ENCODE measurements at places on chromosomes 1 and 21.

- DNase-seq = peak; percentile 28
These were observed 6.3 kb upstream of the POU3F1 start for GRCh38 chr1:38052750-38053415.

DNA sequence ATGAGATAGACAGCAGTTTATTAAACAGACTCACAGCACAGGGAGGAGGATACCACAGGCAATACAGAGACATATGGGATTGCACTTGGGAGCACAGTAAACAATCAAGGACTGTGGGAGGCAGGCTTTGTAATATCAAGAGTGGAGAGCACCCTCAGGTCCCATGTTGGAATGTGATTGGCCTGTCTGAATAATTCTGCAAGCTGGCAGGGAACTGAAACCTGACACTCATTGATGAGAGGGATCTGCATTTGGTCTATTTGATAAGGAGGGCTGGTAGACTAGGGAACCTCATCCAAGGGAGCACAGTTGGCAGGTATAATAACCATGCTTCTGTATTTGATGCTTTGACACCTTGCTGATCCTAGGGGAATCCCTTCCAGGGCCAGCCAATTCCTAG, 69.9 kb upstream of the PRMT6 start:
- no peak for DNase-seq

DNA sequence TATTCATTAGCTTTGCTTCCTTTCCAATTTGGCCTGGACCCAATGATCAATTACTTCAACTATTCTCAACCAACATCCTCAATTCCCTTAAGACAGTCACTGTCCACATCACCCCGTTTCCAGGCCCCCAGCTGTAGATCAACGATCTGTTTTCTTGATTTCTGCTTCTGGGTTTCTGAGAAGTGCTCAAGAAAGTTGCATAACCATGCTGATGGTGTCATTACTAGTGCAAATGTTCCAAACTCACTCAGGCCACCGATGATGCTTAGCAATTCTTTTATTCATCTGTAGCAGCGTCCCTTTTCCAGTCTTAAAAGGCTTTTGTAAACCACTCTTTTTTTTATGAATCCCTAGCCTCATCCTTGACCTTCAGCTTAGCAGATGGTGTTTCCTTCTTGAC, 155.8 kb upstream of the PTGFR start:
- DNase-seq = no peak

GRCh38 chr1:18581420-18581880, 49.2 kb upstream of the PAX7 start:
- DNase-seq = no peak

DNA sequence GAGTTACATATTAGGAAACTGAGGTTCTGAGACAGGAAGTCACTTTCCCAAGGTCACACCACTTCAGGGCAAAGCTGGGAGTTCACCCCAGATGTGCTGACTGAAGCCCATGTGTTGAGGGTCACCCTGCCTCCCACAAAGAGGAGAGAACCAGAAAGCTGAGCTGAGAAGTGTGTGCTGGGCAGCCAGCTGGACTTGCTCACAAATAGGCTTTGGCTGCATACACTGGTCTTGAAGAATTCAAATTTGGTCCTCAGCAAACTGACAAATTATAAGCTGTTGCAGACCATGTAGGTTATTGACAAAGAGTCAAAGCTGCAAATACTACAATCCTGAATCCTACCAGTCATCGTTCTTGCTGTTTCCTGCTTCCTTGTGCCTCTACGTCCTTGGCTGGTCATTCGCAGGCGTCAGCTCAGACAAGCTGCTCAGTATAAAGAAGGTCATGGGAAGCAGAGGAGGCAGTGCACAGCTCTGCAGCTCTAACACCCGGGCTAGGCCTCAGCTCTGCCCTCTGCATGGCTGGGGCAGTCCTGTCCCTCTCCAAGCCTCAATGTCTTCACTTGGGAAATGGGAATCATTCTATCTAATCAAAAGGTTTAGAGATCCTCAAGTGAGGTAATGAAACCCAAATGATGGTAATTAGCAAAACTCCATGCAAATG, 40.0 kb downstream of the CDCP2 start:
- no peak for DNase-seq

- no peak for DNase-seq
These were observed 87.7 kb upstream of the EDN2 start for GRCh38 chr1:41572224-41572623.

DNA sequence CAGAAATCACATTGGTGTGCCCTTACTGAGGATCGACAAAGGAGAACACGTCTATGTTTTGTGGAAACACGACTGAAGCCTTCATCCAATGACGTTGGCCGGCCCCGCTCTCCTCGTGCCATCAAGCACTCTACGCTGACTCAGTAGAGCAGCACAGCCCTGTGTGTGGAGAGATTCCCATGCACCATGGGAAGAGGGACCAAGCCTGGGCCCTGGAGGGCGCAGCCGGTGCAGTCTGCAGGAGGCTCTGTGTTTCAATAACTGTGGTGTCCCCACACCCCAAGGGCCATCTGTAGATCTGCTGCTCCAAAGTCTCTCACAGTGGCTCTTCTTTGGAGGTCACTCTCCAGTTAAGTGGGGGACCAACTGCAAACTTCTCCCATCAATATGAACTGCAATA, 97.4 kb downstream of the KCNJ15 start:
- no peak for DNase-seq

DNA sequence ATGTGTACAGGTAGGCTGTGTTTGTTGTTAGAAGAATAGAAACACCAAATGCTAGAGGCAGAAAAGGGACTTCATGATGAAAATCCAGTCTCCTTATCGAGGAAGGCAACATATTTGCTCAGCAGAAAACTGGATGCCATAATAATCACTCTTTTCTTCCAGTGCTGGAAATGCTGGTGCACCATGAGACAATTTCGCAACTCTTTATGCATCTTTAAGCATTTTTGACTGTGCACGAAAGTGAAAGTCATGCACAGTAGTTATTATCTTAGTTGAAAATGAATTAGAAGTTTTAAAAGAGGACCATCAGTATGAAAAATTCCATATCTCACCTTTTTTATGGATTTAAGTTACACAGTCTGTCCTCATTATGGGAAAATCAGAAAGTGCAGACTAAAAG, 29.1 kb downstream of the SMYD2 start:
- DNase-seq = no peak

DNA sequence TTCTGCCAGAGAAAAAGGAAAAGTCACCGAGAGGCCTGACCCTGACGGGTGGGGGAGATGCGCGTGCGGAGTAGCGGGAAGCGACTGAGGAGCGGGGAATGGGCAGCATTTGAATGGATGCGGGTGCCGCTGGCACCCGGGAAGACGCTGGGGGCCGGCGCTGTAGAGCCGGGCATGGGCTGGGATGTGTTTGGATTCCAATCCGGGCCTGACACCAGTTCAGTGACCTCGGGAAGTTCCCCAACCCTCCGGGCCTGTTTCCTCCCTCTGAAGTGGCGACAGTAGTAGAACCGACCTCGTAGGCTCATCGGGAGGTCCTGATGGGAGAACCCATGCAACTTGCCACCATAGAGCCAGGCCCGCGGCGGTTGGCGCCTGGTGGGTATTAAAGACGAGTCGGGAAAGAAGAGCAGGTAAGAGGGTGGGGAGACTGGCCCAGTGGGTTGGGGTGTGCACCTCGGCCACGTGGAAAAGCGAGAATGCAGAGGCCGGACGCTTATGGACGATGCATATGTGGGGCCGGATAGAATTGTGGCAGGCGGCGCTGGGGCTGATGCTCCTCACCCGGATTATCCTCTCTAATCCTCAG, 642 bp upstream of the SLC16A1 start:
- DNase-seq = no peak
